Stomach (tissue), 19 donors: ENCODE measurements at places on chromosomes 3 and 15.

DNA sequence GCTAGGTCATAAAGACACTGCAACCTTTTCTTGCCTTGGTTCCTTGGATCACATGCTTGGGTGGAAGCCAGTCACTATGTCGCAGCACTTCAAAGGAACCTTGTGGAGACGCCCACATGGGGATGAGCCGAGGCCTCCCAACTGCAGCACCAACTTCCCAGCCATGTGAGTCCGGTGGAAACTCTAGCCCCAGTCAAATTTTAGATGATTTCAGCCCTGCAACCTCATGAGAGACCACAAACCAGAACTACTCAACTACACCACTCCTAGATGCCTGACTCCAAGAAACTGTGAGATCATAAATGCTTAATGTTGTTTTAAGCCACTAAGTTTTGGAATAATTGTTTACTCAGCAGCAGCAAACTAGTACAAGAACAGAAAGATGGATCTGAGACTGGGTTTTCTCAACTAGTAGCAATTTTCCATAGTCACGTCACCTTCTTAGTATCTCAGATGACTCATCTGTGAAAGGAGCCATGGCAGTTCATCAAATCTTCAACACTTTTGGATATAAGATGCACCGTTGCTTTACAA, 86.5 kb downstream of the MB21D2 start:
- H3K27me3 ChIP-seq, result no peaks in the 10 kb centered on the region
- DNase-seq, result no peak
- H3K36me3 ChIP-seq, result no peaks in the 10 kb centered on the region
- peaks cover 17% of the 10 kb centered on the region for H3K4me1 ChIP-seq

- DNase-seq, result no peak
- H3K27me3 ChIP-seq, result no peaks in the 10 kb centered on the region
- no peaks in the 10 kb centered on the region for H3K4me1 ChIP-seq
- H3K36me3 ChIP-seq, result no peaks in the 10 kb centered on the region
- no peak overlapping the region for H3K4me3 ChIP-seq
Observed at GRCh38 chr3:76661527-76662250, 378.2 kb upstream of the ROBO2 start.

DNA sequence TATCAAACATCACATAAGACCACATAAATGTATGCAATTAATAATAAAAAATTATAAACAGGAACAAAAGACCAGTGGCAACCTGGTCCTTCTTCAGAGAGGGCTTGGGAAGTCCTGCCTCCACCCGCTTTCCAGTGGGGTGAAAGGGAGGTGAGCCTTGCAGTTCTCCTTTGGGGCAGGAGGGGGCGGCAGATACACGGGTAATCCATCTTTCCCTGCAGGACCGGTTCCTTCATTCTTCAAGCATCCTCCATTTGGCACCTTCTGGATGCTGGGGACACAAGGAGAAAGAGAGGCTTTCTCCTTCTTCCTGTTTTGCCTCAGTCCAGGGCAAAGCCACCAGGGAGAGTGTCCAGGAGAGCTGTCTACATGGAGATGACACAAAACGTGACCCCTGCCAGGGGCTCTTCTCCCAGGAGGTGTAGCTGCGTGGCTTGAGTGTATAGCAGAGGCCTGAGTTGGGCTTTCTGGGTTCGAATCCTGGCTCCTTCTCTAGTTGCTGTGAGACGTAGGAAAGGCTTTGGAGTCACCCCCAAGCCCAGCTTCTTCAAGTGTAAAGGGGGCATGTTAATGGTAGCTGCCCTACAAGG, 23.2 kb downstream of the RPLP1 start:
- no peak overlapping the region for H3K27ac ChIP-seq
- no peaks in the 10 kb centered on the region for H3K27me3 ChIP-seq
- DNase-seq, result peak; percentile 87
- no peaks in the 10 kb centered on the region for H3K36me3 ChIP-seq

- peaks cover 29% of the 10 kb centered on the region for H3K27me3 ChIP-seq
- H3K4me1 ChIP-seq, result peaks cover 13% of the 10 kb centered on the region
- H3K4me3 ChIP-seq, result peak overlapping the region; percentile 55
- no peak overlapping the region for H3K27ac ChIP-seq
Observed at GRCh38 chr15:73751511-73751898, 1.6 kb downstream of the INSYN1 start.

- no peak overlapping the region for H3K27ac ChIP-seq
- H3K27me3 ChIP-seq, result no peaks in the 10 kb centered on the region
- no peaks in the 10 kb centered on the region for H3K4me1 ChIP-seq
- no peak overlapping the region for H3K4me3 ChIP-seq
Observed at GRCh38 chr3:190026154-190026553, 94.5 kb downstream of the P3H2 start.

DNA sequence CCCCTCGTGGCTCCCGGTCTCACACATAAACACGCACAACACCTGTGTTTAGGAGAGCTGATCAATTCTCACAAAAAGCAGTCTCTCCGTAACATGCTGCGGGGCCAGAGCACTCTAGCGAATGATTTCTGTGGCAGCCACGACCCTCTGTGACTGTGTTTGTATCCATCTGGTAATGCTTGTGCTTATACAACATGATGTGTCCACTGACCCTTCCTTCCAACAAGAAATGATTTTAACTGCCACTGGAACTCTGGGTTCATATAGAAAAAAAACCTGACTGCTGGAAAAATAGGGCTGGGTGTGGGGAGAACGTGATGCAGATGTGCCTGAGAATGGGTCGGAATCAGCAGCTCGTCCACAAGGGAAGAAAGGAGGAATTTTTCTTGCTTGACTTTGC, 410.2 kb downstream of the GAP43 start:
- no peak overlapping the region for H3K4me3 ChIP-seq
- no peaks in the 10 kb centered on the region for H3K27me3 ChIP-seq
- no peaks in the 10 kb centered on the region for H3K4me1 ChIP-seq
- no peaks in the 10 kb centered on the region for H3K36me3 ChIP-seq

- peak overlapping the region; percentile 89 for H3K4me3 ChIP-seq
- H3K27me3 ChIP-seq, result no peaks in the 10 kb centered on the region
- no peak for DNase-seq
- no peaks in the 10 kb centered on the region for H3K36me3 ChIP-seq
- H3K4me1 ChIP-seq, result peaks cover 5% of the 10 kb centered on the region
Observed at GRCh38 chr3:183698318-183698751, 738 bp downstream of the YEATS2 start.

DNA sequence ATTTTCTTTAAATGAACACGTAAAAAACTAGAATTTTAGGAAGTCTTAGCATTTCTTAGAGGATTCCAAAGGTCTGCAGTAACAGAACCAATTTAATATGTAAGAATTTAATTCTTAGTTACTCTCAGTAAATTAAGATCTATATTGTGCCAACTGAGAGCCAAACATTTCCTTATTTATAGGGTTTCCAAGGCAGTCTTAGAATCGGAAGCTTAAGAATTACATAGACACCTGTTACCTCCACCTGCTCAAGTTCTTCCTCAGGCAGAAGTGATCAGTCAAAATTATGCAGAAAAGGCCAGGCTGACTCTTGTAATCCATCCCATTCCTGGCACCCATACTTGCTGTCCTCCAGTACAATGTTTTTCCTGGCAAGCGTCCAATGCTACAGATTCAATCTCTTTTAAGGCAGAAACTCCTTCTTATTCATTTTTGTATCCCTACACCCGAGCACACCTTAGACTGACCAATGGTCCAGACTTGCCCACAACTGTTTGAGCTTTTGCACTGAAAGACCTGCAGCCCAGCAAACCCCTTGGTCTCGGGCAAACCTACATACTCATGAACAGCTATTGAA, 64.3 kb downstream of the NCEH1 start:
- no peak overlapping the region for H3K27ac ChIP-seq
- no peaks in the 10 kb centered on the region for H3K27me3 ChIP-seq
- DNase-seq, result peak; percentile 48
- H3K36me3 ChIP-seq, result no peaks in the 10 kb centered on the region

DNA sequence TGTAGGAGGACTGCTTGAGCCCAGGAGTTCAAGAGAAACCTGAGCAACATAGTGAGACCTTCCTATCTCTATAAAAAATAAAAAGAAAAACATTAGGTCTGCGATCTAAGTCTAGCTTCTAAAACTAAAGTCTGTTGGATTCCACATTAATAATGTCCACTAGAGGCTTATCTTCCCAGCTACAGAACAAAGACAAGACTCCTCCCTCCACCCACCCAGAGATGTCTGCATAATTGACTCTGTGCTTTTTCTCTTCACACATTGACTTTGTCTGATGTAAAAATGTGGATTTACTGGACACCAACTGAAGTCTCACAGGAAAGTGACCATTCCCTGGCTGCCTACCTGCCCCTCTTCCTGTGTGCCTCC, 91.8 kb downstream of the ATP10A start:
- no peaks in the 10 kb centered on the region for H3K27me3 ChIP-seq
- DNase-seq, result no peak
- no peak overlapping the region for H3K4me3 ChIP-seq
- no peak overlapping the region for H3K27ac ChIP-seq

- H3K36me3 ChIP-seq, result no peaks in the 10 kb centered on the region
- H3K27me3 ChIP-seq, result no peaks in the 10 kb centered on the region
- no peak overlapping the region for H3K27ac ChIP-seq
- H3K4me1 ChIP-seq, result peaks cover 11% of the 10 kb centered on the region
Observed at GRCh38 chr3:56862352-56863062, 60.8 kb upstream of the ARHGEF3 start.

DNA sequence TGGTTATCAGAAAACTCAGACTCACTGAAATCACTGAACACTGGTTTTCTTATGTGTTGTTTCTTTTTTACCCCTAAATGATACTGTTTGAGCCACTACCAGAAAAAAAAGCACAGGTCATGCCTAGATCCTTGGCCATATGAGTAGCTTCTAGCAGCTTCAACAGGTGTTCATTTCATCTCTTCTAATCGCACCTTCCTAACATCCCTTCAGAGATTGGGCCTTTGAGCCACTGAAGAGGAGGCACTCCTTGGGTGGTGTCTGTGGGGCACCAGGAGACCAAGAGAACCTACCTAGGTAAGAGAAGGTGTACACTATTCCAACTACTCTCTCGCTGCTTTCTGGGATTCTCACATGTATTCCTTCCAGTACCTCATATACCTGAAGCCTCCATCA, 2.5 kb downstream of the HEG1 start:
- H3K36me3 ChIP-seq, result no peaks in the 10 kb centered on the region
- H3K27ac ChIP-seq, result peak overlapping the region; percentile 26
- H3K27me3 ChIP-seq, result no peaks in the 10 kb centered on the region
- H3K4me3 ChIP-seq, result no peak overlapping the region
- H3K4me1 ChIP-seq, result peaks cover 77% of the 10 kb centered on the region
- DNase-seq, result no peak

GRCh38 chr15:94639701-94640100, 408.3 kb downstream of the MCTP2 start:
- H3K27me3 ChIP-seq, result no peaks in the 10 kb centered on the region
- no peak overlapping the region for H3K4me3 ChIP-seq
- DNase-seq, result no peak
- H3K27ac ChIP-seq, result no peak overlapping the region
- H3K36me3 ChIP-seq, result no peaks in the 10 kb centered on the region

DNA sequence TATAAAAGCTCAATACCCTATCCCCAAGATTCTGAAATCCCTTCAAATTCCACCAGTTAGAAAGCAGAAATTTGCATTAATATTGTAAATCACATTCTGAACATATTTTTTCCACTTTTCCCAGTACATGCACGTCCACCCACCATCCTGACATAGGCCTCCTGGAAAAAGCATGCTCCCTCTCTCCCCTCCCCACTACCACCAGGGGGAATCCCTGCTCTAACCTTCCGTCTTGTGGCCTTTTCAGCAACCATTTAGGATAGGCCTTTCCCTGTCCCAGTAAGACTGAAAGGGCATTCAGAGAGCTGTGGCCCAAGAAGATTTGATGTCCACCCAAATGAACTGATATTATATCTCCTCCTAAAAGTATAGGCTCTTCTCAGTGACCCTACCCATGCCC, 182.1 kb downstream of the ARRDC4 start:
- no peak overlapping the region for H3K27ac ChIP-seq
- H3K36me3 ChIP-seq, result no peaks in the 10 kb centered on the region
- no peaks in the 10 kb centered on the region for H3K27me3 ChIP-seq
- no peak overlapping the region for H3K4me3 ChIP-seq
